ENCODE measurements at places on chromosomes 12 and 14. TPM values are rescaled to one million over a fixed set of nuclear protein-coding genes. Genes with fewer than 3 reads are reported as not detected.

- peak; percentile 89 for DNase-seq
These were observed 132.6 kb upstream of the MAP1LC3B2 start for GRCh38 chr12:116426391-116427136.

DNA sequence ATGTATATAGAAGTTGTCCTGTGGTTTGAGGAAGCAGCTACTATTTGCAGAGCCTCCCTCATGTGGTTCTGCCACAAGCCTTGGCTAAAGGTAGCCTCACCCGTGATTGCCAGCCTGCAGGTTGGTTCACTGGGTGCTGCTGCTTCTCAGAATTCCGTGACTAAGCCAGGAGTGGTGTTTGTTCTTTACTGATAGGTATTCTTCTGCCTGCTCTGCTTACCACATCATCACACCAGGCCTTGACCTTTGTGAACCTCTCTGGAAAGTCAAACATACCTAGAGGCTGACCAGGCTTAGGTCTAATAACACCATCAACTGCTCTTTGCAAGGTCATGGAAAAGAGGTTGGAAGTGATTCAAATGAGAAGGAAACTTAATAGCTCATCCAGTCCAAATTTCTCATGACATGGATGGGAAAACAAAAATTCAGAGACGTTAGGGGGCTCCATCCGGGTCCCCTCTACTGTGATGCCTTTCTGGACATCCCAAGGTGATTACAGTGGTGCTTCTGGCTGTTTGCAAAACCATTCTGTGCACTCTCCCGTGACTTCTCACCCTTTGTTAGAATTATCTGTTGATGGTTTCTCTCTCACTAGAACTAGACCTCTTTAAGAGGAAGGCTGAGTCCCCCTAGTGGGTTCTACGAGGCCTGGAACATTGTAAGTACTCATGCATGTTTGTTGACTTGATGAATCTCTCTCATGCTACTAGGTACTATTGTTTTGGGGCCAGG, 8.5 kb upstream of the SOCS2 start:
- DNase-seq = no peak

DNA sequence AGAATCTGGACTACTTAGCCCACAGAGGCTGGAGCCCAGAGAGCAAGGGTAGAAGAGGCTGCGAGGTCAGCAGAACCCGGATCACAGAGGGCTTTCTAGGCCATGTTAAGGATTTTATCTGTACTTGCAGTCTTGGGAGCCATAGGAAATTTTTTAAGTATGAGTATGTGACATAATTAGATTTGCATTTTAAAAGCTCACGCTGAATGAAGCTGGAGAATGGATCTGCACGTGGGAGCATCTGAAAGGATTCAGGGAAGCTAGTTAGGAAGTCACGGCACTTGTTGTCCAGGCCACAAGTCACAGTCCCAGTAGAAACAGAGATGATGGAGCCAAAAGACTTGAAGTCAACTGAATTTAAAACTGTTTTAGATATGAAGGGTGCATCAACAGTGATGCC, 14.1 kb downstream of the CORO1C start:
- DNase-seq = no peak

DNA sequence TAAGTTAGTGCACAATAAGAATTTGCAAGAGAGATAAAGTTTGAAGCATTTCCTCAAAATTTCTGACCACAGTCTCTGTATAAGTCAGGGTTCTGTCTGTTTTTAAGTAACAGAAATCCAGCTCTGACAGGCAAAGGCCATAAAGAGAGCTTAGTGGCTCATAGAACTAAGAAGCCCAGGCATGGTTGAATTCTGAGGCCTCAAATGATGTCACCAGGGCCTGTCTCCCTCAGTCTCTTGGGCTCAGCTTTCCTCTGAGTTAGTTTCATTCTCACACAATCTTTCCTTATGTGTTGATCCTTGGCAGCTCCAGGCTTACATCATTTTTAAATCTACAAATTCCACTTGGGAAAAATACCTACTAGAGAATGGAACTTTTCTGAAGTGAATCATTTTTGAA, 173.4 kb upstream of the ATP2B1 start:
- DNase-seq = no peak

GRCh38 chr12:57449375-57449774, 5.7 kb upstream of the INHBE start:
- no peak for DNase-seq

TMEM63C gene
- total RNA-seq = 7.0 TPM

DNA sequence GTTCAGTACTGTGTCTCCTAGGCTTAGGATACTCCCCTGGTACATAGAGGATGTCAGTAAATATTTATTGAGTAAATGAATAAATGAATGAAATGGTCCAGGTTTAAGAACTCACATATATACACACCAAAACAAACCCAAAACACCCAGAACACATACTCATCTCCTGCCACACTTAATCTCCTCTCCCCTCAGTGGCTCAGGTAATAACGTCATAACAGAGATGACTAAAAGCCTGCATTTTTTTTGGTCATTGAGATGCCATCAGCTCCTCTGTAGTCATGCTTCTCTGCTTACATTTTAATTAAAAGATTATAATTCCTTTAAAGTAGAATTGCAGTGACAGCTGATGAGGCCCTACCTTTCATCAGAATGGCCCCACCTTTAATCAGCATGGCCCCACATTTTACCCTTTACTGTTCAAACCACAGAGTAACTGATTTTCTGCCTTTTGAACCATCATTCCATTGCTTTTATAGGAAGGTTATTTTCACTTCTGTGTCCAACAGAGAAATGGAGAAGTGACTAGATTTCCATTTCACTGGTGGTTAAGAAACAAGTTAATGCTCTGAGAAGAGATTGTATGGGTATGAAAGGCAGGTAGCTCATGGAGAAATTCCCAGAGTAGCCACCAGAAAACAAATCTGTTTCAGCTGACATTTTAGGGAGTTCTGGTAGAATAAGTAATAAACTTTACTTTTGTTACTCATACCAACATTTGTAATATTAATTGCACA, 193.4 kb upstream of the ATP2B1 start:
- DNase-seq = no peak

GRCh38 chr12:131882804-131883520, 11.5 kb upstream of the ULK1 start:
- no peak for DNase-seq

GRCh38 chr14:91835197-91835919, 32.0 kb downstream of the TC2N start:
- DNase-seq = no peak

All from H1 (cell line).